ENCODE measurements at places on chromosomes 2 and 18. TPM values are rescaled to one million over a fixed set of nuclear protein-coding genes. Genes with fewer than 3 reads are reported as not detected.

DSG2 gene
- 59.6 TPM for total RNA-seq

EGR4 gene
- total RNA-seq, result 0.19 TPM

EIF2AK3 gene
- total RNA-seq, result 34.3 TPM

POTEI gene
- 0.01 TPM for total RNA-seq

GCG gene
- total RNA-seq, result not detected

GPR35 gene
- total RNA-seq, result 1.0 TPM
